NCI-H1694 (cell line): ENCODE measurements at places on chromosomes 3 and 15.

DNA sequence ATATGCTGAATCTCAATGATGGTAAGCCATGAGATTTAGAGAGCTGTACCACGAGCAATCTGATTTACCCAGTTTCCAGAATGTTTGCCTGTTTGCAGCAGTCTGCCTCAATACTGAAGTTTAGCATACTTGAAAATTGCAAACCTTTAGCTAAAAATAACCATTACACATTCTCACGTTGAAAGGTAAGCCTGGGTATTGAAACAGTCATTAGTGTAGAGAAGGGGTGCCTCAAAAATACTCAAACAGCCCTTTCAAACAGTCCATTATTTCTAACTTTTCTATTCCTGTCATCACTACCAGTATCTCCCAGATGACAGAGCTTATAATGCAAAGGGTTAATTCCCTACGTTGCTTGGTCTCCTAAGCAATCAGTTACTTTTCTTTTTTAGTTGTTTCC is 111.8 kb upstream of the MBNL1 start:
- DNase-seq: no peak

GRCh38 chr3:141415953-141416352 is 47.6 kb downstream of the ZBTB38 start:
- no peak for DNase-seq

DNA sequence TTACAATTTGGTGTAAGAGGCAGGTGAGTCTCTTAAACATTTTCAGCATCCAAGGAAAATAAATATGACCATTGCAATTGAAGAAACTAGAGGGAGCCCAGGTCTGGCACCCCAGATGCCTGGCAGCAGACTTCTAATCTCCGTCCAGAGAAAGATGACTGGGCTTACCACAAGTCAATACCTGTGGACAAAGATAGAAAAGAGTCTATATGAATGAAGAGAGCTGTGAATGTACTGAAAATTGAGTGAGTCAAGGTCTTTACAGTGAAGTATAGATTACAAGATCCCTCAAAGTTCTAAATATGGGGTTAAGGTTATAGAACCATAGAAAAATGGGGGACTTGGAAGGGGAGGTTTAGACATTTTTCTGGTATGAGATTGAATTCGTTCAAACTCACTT is 827.4 kb upstream of the NR2F2 start:
- no peak for DNase-seq

- no peak for DNase-seq
Measured at GRCh38 chr3:127701280-127701911, 28.6 kb downstream of the ABTB1 start.

DNA sequence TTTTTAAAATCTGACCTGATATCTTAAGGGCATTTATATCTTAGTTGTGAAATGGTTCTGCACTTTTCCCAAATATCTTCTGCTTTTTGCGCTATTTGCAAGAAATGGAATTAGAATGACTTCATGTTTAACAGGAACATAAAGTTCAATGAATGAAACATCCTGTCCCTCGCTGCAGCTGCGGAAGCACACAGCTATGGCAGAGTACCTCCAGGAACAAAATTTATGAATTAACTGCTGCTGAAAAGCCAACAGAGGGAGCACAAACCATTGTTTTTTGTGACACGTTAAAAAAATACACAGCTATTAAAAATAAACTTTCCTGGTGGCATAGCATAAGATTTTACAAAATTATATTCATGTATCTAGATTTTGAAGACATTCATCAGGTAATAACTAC is 404.4 kb upstream of the MDFIC2 start:
- DNase-seq: no peak

DNA sequence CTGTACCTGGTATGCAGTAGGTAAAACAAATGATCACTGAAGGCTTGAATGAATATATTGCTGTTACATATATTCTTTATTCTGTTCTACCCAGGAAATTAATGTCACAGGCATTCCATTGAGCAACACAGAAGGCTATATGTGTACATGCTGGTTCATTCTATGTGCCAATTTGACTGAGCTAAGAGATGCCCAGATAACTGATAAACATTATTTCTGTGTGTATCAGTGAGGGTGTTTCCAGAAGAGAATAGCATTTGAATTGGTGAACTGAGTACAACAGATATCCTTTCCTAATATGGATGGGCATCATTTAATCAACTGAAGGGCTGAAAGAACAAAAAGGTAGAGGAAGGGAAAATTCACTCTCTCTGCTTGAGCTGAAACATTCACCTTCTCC is 886.8 kb downstream of the FHIT start:
- DNase-seq: no peak

- no peak for DNase-seq
Measured at GRCh38 chr3:31590650-31591049, 57.9 kb downstream of the STT3B start.

- DNase-seq: no peak
Measured at GRCh38 chr3:46873521-46873920, 4.0 kb upstream of the PTH1R start.

GRCh38 chr15:55248895-55249294 is 40.7 kb downstream of the RAB27A start:
- DNase-seq: no peak

DNA sequence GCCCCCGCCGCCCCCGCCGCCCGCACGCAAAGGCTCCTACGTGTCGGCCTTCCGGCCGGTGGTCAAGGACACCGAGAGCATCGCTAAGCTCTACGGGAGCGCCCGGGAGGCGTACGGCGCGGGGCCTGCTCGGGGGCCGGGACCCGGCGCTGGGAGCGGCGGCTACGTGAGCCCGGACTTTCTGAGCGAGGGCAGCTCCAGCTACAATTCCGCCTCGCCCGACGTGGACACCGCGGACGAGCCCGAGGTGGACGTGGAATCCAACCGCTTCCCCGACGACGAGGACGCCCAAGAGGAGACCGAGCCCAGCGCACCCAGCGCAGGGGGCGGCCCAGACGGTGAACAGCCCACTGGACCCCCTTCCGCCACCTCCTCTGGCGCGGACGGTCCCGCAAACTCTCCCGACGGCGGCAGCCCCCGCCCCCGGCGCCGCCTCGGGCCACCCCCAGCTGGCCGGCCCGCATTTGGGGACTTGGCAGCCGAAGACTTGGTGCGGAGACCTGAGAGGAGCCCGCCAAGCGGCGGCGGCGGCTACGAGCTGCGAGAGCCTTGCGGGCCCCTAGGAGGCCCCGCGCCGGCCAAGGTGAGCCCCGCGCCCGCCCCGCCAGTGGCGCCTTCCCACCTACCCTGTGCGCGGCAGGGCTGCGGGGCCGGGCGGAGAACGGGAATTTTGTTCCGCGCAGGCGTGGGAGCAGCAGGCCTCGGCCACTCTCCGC is 2.4 kb downstream of the SKOR1 start:
- DNase-seq: no peak

DNA sequence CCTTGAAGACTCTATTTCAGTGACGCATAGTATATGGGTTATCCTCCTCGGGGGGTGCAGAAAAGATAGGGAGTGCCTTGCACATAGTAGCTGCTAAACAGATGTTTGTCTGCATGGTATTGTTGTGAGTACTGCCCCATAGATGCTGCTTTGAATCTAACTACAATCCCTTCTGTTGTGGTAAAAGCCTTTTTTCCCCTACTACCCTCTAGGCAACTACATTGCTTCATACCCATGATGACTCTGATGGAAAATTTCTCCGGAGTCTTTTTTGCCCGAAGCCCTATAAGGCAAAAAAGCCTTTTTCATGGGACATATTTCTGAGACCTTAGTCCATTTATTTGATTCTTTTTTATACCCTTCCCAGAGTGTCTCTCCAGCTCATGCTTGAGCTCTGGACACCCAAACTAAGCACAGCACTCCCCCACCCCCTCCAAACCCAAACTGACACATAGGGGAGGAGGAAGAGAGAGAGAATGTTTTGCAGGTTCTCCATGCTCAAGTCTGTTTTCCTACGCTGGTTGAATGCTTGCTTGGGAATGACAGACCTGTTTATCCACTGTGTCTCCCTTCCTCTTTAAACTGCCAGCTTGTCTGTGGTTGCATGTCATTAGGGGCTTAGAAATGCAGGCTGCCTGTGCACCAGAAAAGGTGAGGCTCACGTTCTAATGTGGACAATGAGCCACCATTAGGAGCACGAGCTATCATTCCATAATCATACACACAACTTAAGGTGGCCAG is 52.9 kb downstream of the LRTM1 start:
- no peak for DNase-seq

DNA sequence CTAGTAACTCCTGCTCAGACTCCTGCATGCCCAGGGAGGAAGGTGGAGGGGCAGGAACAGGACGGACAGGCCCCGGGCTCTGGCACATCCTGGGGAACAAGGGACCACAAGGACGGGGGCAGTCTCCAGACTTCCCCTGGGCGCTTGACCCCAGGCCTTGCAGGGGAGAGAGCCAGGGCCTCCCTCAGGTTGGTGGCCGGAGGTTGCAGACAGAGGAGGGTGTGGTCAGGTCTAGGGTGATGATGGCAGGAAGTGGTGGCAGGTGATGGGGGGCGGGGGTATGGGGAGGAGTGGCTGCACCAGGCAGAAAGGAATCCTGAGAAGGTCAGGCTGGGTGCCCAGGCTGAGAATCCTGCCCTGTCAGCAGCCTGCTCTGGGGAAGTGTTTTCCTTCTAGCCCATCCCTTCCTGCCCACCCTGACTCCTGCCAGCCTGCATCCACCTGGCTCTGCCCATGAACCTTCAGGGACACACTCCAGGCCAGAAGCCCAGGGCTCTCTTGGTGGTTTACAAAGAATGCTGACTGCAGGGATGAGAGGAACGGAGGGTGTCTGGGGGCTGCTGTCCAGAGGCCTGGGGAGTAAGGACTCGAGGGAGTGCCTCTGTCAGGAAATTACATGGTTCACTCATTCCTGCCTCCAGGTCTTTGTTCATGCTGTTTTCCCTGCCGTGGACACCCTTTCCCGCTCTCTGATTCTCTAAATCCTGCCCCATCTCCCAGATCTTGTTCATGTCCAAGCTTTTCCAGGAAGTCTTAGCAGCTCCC is 15.8 kb downstream of the LOXL1 start:
- DNase-seq: no peak

GRCh38 chr3:513301-513700 is 316.7 kb downstream of the CHL1 start:
- no peak for DNase-seq

DNA sequence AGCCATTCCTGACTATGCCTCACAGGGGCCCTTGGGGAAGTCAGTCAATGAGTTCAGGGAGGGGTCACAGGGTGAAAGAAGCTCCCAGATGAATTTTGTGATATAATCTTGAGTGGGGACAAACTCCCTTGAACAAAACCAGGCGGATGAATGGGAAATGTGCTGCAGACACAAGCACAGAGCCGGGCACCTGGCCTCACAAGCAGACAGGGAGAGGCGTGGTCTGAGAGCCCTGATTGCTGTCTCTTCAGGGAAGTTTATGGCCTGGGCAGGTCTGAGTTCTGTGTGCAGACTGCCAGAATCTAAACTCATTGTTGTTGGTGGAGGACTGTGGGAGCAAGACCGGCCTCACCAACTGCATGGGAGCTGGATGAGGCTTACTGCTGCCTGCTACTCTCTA is 591.8 kb downstream of the EPHA3 start:
- no peak for DNase-seq

DNA sequence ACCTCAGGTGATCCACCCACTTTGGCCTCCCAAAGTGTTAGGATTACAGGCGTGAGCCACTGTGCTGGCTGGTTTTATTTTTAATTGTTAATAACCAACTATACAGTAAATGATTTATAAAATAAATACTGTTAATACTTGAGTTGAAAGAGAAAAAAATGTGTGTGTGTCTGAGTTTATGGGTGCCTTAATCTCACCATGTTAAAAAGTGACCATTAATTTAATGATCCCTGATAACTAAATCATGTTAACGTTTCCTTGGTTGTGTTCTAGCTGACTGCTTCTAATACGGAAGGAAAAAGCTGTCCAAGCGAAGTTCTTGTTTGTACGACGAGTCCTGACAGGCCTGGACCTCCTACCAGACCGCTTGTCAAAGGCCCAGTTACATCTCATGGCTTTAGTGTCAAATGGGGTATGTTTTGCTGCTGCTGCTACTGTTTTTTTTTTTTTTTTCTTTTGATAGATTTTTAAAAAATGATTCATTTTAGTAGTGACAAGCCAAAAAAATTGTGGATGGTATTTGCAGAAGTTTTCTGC is 113.5 kb downstream of the GHSR start:
- DNase-seq: no peak
